ENCODE measurements at places on chromosomes 7 and 10.

DNA sequence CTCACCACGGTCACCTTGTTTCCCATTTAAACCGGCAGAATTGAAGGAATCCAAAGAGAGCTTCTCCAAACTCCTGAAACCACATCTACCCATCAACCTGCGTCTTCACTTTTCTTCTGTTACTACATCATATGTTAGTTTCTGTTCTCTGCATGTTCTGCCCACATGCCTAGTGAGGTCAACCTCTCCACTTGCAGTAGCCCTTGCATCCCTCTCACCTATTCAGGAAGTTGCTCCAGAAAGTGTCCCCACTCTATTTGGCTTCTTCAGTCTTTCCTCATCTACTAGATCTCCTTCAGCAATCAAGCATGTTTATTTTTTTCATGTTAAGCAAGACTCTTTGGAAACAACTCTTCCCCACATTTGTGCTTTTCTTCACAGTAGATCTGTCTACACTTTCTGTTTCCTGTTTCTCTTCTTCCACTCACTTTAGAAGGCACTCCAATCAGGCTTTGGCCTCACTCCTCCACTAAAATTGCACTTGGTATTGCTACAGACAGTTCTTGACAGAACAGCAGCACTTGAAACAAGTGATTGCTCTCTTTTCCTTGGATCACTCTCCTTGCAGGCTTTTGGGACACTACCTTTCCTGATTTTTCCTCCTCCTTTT lies 7.5 kb downstream of the SAMD9L start:
- no peak for DNase-seq

DNA sequence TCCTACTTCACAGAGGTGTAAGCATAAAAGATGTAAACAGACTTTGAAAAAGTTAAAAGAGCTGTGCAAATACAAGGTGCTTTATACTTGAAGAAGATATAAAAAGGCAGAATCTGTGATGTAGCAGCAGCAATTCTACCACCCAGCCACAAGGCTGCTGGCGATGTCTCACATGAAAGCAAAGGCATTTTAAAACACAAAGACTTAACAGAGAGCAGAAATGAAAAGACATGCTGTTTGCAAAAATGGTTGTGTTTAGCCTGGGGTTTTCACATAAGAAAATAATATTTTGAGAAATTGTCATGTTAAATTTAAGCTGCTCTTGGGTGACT lies 85.5 kb upstream of the ZNF800 start:
- DNase-seq, result no peak

DNA sequence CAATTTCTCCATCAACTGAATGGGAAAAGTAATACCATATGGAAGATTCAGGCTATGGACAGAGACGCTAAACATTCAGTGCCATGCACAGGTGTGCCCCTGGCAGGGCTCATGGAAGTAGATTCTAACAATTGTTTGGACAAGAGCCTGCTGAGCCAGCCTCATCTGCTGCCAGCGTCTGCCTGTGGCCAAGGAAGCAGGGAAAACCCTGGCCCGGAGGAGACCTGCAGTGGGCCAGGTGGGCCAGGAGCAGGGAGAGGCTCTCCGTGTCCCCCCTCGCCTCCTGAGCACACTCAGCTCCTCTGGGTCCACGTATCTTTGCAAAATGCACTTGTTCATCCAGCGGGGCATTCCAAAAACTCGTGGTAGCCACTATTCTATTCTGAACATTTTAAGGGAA lies 130.1 kb downstream of the TCERG1L start:
- no peak for DNase-seq

DNA sequence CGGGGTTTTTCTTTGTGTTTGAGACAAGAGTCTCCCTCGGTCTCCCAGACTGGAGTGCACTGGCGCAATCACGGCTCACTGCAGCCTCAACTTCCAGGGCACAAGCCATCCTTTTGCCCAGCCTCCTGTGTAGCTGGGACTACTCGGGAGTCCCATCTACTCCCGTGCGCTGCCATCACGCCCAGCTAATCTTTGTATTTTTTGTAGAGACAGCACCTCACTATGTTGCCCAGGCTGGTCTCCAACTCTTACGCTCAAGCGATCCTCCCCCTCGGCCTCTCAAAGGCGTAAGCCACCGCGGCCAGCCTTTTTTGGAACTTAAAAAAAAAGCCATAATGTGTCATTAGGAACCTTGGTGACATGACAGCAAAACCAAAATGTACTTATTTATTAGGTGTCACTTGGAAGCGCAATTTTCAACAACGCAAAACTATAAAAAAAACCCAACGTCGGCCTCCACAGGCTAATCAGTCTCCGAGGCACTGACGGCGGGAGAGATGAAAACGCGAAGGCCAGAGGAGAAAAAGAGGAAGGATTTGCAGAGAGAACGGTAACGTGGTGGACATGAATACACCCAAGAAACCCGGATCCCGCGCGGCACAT lies 911 bp upstream of the HNRNPH3 start:
- no peak for DNase-seq

DNA sequence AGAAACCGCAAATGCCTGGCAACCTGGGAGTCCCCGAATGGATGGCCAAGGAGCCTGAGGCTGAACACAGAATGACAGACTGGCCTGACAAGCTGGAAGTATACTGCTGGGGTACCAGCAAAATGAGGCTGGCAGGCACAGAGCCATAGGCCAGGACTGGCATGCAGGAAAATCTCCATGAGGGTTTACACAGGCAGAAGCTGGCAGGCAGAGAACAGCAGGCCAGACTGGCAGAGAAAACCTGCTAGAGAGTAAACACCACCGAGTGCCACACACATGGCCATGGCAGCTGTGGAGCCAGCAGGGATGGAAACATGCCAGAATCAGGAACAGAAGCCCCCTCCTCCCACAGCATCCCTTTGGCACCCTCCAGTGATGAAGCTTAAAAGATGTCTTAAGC lies 63.4 kb downstream of the CRPPA start:
- no peak for DNase-seq

GRCh38 chr10:28986856-28987255 lies 302.0 kb upstream of the LYZL1 start:
- DNase-seq, result no peak

DNA sequence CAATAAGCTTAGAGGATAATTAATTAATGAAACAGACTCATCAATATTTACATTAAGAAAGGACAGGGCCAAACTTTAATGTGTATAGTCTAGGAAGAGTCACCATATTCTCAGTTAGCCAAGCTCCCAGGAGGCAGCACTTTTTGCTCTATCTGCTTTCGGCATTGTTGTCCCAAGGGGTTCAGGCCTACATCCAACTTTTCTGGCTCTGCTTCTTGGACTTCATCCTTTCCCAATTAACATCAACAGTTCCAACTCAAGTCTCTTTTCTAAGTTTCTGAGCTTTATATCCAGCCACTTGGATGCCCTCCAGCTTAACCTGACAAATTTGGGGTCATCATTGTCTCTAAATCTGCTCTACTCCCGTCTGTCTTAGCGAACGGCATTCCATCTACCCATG lies 42.8 kb downstream of the GLI3 start:
- DNase-seq, result no peak

- DNase-seq, result no peak
These were observed 34.5 kb downstream of the MKI67 start for GRCh38 chr10:128091636-128092210.

DNA sequence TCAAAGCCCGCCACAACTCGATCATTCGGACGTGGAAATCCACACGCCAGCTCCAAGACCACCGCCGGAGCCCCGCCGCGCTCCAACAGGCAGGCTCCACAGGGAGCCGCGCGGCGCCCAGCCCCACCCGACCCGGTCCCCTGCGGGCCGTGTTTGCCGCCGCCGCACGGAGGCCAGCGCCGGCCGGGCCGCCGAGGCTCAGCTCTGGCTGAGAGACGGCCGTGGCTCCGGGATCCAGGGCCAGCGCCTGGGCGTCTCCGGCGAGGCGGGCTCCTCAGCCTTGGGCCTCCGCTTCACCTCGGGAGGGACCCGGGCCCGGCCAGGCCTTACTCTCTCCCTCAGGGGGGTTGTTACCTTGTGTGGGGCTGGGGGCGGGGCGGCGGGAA lies 333 bp downstream of the SMNDC1 start:
- no peak for DNase-seq

All from stimulated activated CD8-positive, alpha-beta memory T cell treated with anti-CD3 and anti-CD28 coated beads, Interleukin-7, amount 100 ng/mL, for 1 hour (primary cell).